T-helper 17 cell (primary cell): ENCODE measurements at places on chromosomes 11 and 22.

- no peak for DNase-seq
Measured at GRCh38 chr11:90134478-90135003, at the start of gene NAALAD2. Gene NAALAD2 (plus strand): TSS chr11:90134663. CDS start chr11:90134759, 96 bp downstream.

GRCh38 chr11:112769170-112769569 lies 192.1 kb upstream of the NCAM1 start:
- DNase-seq: no peak

DNA sequence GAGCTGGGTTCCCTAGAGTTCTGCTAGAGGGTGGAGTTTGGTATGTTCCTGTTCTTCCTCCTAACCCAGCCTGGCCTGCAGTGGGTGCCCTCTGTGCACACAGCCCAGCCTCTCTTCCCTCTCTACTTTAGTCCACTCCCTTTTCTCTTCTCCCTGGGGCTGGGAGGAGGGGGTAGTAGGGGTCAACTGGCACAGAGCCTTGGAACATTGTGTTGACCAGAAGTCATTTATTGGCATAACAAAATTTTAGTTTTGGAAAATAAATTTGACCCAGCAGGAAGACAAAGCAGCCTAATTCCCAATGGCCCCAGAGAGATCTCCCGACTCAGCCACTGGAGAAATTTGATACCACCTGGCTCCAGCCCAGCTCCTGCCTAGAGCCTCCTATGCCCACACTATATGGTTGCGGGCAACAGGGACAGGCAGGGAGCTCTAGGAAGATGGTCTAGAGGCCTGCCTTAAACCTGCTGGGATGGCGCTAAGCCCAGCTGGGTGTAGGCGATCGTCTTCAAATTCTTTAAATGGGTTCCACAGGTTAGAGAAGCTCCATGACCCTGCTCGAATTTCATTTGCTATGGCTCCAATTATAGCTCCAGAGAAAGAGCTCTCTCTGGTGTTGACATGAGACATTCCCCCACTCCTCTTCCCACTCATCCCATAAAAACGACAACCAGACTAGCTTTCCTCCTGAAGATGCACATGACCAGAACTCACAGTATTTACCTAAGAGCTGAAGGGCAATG lies 9.9 kb downstream of the PCSK7 start:
- DNase-seq: no peak

DNA sequence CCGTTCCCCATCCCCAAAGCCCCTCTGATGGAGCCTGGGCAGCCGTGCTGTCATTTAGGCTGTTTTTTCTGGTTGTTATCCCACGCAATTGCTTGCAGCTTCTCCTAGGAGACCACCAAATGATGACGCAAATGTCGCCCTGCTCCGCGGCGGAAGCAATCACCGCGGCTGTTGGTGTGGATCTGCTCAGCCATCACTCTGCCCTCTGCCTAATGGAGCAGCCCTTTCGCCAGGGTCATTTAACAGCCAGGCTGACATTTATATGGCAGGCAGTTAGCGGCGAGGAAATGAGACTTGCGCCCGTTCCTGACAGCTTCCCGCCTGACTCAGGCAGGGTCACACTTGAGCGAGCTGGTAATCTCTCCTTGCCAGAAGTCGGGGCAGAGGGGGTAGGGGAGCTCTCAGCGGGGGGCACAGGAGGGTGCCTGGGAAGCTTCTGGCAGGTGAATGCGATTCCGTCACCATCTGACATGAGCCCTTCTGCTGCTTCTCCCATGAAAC lies 97.9 kb upstream of the RTL6 start:
- no peak for DNase-seq

DNA sequence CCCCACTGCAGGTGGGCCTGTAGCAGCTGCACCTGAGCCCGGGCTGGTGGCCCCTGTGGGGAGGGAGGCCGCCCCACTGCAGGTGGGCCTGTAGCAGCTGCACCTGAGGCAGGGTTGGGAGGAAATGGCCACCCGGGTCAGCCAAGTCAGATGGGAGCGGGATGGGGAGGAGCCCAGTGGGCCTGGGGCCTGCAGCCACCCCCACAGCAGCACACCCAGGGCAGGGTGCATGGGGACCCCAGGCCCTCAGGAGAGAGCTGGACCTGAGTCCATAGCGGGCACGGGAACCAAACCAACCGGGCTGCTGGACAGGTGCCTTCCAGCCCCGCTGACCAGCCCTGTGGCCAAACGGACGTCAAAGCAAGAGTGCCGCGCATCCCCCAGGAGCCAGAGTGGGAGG lies 61.7 kb downstream of the BRD1 start:
- DNase-seq: no peak
